T-helper 9 cell (primary cell): ENCODE measurements at places on chromosomes 1 and 21.

DNA sequence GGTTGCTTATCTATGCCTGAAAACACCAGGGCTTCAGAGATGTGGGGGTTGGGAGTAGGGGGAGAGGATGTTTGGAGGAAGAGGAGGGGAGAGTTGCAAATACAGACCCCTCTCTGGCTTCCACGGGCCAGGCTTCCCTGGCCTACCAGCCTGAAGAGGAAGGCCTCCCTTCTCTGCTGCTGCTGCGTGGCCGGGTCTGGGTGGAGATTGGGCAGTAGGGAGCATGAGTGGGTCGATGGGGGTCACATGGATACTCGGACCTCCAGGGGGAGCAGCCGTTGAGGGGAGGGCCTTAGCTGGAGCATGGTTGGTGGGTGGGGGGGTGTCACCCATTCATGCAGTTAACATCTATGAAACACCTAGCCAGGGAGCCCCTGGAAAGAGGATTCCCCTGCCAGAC lies 1.5 kb downstream of the RORC start:
- DNase-seq, result no peak

GRCh38 chr1:151315565-151316235 lies 11.5 kb downstream of the PI4KB start:
- DNase-seq, result no peak

DNA sequence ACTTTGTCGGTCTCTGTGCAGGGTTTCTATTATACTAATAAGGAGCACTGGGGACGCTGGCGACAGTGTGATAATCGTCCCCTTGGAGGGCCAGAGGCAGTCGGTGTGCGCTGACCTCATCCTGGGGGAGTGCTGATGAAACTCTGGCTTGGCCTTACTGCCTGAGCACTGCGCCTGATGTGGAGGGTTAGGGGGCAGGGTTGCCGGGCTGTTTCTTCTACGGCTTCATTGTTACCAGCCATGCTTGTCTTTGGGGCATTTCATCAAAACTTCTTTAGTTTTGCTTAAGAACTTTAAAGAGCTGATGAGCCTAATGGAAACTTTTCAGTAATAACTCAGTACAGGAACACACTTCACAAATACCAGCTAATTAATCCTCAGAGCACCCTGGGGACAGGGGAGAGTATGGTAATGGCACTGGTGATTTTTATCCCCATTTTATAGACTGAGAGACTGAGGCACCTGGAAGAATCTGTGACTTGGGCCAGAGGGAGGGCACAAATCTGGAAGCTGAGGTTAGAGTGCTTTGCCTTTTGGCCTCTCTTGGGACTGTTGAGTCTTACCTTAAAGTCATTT lies 81.8 kb downstream of the PEX14 start:
- DNase-seq, result no peak

DNA sequence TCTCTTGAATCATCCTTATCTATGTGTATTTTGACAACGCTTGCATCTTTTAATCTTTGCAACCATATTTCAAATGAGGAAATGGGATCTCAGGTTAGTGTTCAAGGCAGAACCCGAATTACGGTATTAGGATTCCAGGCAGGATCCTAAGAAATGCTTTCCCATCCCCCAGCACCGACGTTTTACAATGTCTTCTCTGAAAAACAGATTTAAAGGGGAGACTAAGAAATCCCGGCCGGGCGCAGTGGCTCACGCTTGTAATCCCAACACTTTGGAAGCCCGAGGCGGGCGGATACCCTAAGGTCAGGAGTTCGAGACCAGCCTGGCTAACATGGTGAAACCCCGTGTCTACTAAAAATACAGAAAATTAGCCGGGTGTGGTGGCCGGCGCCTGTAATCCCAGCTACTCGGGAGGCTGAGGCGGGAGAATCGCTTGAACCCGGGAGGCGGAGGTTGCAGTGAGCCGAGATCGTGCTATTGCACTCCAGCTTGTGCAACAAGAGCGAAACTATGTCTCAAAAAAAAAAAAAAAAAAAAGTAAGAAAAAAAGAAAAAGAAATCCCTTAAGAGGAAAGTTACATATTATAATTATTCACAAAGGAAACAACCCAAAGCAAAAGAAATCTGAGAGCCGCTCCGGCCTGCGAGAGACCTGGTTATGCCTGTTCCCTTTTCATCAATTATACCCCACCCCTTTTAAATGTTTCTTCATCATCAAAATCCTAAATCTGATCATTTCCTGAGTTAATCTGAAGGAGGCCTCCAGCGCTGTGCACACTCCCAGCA lies 801 bp upstream of the GORAB start:
- DNase-seq, result no peak

DNA sequence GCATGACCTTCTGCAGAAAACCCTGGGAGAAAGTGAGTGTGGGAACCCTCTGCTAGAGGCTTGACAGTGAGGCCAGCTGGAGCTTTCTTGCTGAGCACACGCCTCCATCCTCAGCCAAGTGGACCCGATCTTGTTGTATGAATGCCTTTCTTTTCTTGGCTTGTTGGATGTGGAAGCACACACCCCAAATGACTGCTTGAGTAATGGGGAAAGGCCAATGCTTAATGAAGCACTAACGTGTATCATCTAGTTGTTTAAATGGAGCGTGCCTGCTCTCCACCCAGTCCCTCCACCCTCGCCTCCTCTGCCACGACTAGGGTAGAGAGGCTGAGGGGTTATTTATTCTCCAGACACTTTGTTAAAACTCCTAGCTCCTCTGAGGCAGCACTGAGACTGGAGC lies 54.3 kb upstream of the IKBKE start:
- no peak for DNase-seq

DNA sequence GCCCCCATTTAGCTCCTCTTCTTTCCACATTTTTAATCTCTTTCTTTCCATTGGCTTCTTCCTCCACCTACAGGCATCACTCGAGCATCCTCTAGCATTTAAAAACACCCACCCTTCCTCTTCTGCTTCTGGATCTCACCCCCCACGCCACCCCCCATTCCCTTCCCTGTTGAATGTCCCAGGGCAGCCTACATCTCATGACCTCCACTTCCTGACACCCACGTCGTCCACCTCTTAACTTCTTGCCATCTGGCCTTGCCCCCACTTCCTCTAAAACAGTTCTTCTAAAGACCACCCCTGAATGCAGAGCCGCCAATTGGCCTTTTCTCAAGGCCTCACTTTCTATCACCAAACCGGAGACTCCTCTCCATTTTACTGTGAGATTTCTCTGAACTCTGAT lies 6.1 kb upstream of the ETNK2 start:
- no peak for DNase-seq

DNA sequence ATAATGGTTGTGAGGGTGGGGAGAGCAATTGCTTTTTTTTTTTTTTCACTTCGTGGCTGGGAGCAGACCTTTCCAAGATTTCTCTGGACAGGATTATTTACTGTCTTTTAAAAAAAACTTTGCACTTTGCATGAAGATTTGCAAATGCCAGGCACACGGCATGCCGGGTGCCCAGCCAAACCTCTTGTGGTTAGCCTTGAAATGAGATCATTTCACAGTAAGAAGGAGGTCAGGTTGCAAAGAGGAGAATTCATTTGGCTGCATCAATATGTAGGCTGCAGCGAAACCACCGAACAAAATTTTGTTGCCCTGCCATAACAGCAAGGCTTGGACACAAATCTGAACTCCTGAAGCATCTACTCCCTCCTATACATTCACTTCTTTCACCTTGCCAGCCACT lies 36.5 kb upstream of the KCND3 start:
- no peak for DNase-seq

DNA sequence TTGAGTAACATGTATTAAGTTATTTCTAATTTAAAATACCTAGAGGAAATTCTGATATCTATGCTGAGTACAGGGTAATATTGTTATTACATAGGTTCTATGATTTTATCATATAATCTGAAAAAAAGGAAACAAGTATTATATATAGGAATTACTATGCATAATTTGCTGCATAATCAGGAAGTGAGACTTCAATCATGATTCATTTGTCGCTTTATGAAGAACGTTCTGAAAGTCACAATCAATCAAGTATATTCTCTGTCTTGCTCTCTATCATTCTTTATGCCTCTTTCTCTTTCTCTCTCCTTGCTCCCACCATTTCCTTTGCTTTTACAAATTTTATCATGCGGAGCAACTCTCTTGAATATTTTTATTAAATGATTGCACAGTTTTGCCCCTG lies 1130.3 kb downstream of the PLA2G4A start:
- DNase-seq, result no peak

DNA sequence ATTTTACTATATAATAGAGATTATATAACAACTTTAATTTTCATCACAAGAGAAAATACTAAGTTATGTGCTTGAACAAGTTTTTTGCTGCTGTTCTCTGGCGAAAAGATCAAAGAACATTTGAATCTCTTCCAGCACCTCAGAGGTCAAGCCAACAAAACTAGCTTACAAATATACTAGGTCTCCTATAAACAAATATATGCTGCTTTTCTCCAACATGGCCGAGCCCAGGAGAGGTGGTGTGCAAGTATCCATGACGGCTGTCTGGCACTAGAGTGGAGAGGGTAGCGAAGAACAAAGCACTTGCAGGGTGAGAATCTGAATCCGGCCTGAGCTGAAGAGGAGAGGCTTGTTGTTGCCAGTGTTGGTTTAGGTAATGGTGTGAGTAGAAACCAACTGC lies 7.5 kb upstream of the FMO3 start:
- DNase-seq, result no peak

DNA sequence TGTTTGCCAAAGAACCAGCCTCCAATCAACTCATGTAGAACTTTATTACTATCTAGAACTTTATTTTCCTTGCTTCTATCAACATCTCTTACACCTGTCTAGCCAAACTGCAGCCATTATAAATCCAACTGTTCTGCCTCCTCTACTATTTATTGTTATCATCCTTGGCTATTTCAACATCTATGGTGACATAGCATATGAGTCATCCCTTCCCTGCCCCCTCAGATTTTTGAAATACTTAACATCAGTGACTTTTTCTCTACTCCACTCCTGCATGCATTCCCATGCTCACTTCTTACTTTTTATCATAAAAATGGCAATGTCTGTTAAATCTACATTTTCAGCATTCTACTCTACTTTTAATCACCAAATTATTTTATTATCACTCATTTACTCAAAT lies 544.9 kb upstream of the NEGR1 start:
- no peak for DNase-seq

DNA sequence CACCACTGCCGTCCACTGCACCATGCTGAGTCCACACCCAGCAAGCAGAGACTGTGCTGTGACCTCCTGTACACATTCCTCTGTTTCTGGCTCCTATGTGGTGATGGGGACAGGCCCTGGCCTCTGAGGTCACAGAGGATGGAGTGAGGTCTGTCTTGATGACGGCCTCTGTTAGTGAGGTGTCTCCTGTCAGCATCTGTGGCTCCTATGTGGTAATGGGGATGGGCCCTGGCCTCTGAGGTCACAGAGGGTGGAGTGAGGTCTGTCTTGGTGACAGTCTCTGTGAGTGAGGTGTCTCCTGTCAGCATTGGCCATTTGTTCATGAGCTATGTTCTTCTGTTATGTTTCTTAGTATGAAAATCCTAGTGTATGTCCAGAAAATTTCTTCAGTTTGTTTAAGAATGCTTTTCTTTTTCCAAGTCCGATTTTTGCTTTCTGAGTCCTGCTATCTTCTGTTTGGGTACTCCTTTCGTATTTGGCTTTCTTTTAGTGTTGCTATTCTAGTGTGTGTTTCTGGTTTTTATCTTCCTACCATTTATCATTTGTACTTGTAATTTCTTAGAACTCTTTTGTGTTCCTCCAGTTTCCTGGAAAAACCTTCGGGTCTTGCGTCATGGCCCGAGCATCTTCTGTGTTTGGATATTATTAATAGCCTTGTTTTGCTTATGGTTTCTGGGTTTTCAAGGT lies 13.4 kb downstream of the SNAP47 start:
- peak; percentile 24 for DNase-seq

- no peak for DNase-seq
Observed at GRCh38 chr21:33747420-33747819, 105.1 kb downstream of the ITSN1 start.

DNA sequence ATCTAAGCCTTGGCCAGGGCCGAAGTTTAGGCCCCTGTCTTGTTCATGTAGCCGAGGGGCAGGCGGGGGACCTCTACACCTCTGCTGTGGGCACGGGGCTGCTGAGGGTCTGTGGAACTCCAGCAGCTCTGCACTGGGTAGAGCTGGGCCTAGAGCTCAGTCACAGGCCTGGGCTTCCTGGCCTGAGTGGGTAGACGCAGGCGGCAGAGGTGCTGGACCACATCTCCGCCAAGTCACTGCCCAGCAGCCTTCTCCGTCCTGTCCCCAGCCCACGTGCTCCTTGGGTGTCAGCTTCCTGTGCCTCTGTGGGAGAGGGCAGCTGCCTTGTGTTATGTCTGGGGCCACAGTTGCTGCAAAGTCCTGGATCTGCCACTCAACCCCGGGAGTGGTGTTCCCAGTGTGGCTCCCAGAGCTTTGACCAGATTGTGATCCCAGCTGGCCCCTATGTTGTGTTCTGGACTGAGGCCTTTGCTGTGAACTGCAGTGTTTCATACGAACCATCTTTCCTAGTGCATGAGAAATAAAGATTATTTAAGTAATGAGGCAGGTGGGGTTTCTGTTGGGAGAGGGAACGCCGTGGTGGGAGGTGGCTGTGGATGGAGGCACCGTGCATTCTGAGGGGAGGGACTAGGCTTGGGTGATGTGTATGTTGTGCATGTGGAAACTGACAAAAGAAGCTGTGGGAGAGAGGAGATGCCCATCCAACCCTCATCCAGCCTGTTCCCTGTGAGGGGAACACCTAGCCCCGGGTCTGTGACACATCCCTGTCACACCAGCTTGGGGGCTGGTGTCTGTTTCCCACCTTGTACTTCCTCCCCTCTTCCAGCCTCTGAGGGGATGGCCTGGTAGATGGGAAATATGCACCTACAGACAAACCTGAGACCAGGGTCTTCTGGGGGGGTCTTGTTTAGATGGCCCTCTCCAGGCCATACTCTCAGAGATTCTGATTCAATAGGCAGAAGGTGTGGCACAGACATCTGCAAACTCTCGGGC lies 12.2 kb downstream of the AMPD2 start:
- DNase-seq, result no peak

DNA sequence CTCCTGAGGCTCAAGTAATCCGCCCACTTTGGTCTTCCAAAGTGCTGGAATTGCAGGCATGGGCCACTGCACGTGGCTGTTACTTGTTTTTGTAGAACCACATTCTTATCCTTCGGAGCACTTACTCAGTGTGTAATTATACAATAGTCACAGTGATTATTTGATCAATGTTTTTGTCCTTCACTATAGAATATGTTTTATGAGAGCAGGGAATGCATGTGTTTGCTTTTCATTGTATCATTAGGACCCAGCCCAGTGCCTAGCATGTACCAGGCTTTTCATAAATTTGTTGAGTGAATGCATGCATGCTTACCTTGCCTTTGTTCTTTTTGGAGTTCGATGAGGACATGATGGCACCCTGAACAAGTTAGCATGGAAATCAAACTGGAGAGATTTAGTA lies 5.8 kb downstream of the SZT2 start:
- no peak for DNase-seq
